Activated CD4-positive, CD25-positive, alpha-beta regulatory T cell (primary cell): ENCODE measurements at places on chromosomes 13 and 19.

DNA sequence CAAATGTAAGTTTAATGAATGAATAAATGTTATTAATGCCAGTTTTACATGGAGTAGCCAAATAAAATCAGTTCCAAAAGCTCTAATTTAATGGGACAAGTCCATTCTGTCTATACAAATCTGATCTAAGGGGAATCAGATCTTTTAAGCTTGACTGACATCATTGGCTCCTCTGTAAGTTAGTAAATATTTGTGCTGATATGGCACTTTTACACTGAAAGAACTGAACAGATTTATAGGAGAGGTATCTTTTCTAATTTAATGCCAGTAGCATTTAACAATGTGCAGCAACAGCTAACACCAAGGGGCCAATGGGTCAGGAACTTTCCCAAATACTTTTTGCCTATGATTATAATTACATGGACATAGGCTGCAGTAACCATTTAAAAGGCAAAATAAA is 832.3 kb downstream of the PCDH17 start:
- no peak for DNase-seq

DNA sequence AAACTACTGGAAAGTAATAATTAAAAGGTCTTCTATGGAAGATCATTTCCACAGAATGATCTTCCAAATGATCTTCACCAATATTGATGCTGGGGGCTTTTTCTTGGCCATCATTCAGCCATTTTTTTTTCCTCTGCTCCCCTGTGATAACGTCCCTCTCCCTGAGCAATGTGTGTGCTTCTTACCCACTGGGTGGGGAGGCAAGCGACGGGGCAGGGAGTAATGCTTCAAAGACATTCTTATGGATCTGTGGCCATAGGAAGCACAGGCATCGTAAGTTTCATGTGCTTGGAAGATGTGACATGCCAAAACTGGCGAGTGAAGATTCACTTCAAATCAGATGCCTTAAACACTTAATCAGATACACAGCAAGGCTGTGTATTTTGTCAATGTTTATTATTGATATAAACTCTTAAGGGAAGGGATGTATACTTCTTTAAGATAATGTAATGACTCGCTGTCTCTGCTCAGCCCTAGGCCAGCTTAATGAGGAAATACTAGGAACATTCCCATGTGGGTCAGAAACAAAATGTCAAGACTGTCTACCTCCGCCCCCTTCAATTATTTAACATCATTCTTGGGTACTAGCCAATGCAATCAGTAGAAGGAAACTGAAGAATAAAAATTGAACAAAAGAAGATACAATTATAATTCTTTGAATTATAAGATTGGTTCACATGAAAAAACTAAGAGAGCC is 34.1 kb upstream of the SERPINE3 start:
- no peak for DNase-seq

DNA sequence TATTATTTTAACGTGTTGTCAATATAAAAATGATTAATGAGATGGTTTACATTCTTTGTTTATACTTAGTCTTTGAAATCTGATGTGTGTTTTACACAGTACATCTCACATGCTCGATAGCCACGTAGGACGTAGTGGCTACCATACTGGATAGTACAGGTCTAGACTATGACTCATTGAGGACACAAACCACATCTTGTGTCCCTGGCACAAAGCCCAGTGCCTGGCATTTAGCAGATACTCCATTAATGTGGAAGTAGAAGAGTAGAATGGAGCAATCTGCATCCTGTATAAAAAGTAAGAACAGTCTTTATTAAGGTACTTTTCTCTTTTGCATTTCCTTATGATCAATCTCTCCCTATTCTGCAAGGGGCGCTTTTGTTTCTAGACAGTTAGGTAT is 49.0 kb upstream of the FRY start:
- no peak for DNase-seq

GRCh38 chr19:10747271-10747670 is 29.4 kb downstream of the DNM2 start:
- DNase-seq, result no peak

GRCh38 chr19:46935066-46935663 is 74.4 kb downstream of the ARHGAP35 start:
- no peak for DNase-seq

DNA sequence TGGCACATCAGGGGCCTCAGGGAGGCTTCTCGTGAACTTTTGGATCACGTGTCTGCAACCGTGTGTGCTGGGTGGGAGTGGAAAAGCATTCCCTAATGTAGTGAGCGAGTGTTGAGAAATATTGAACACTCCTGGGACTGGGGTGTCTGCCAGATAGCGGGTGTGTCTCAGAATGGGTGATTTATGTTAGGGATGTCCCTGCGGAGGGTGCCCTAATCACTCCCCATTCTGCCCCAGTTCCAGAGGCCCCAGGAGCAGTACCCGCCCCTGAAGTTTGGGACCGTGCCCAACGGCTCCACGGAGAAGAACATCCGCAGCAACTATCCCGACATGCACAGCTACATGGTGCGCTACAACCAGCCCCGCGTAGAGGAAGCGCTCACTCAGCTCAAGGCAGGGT is 24.2 kb upstream of the GRWD1 start:
- DNase-seq, result no peak

- DNase-seq, result no peak
These were observed 160.4 kb downstream of the ZIC5 start for GRCh38 chr13:99811067-99811700.
